Stomach (tissue), 19 donors: ENCODE measurements at places on chromosomes 12 and 14. TPM values are rescaled to one million over a fixed set of nuclear protein-coding genes. Genes with fewer than 3 reads are reported as not detected.

DNA sequence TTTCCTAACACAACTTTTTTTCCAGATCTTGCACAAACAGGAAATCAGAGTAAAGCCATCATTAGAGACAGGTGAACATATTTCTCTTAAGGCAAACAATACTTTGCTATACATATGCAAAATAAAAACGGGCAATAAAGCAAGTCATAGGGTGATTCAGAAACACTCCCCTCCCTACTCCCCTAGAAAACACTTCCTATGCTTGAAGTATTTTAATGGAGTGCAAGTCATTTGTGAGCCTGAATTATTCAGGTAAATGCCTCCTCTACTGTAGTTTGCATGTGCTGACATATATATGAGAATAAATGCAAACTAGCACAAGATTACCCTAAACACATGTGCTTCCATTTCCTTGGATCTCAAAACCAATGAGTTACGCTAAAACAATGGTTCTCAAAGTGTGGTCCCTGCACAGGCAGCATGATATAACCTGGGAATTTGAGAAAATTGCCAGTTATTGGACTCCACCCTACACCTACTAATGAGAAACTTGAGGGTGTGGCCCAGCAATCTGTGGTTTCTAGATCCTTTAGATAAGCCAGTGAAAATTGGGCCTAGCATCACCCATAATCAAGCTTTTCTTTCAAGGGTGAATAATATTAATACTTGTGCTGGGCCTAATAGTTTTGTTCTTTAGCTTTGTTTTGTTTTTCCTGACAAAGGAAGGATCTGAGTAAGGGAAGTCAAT lies 159.7 kb upstream of the BMP4 start:
- no peaks in the 10 kb centered on the region for H3K4me1 ChIP-seq
- no peaks in the 10 kb centered on the region for H3K27me3 ChIP-seq
- no peak overlapping the region for H3K27ac ChIP-seq
- H3K36me3 ChIP-seq: no peaks in the 10 kb centered on the region

- no peaks in the 10 kb centered on the region for H3K27me3 ChIP-seq
- no peak for DNase-seq
- no peak overlapping the region for H3K4me3 ChIP-seq
These were observed 47.4 kb upstream of the TRAF3 start for GRCh38 chr14:102729825-102730224.

GRCh38 chr12:92844151-92844763 lies 84.8 kb downstream of the EEA1 start:
- no peak overlapping the region for H3K4me3 ChIP-seq
- DNase-seq: no peak
- H3K27me3 ChIP-seq: no peaks in the 10 kb centered on the region
- no peak overlapping the region for H3K27ac ChIP-seq
- H3K4me1 ChIP-seq: no peaks in the 10 kb centered on the region

SMAGP gene
- 74.9 TPM for total RNA-seq

SERPINA5 gene
- total RNA-seq: 1.7 TPM
